Smooth muscle cell of the umbilical artery (primary cell): ENCODE measurements at places on chromosomes 6 and 20. TPM values are rescaled to one million over a fixed set of nuclear protein-coding genes. Genes with fewer than 3 reads are reported as not detected.

Gene UBE2C
- 2.1 and 11.3 TPM in 2 replicates for total RNA-seq

Gene ETV7
- 0.28 TPM in 1 of 2 replicates, not detected in the other for total RNA-seq

Gene CDS2
- 26.1 and 30.3 TPM in 2 replicates for total RNA-seq

Gene VEGFA
- total RNA-seq: 390 and 594 TPM in 2 replicates

Gene RIPPLY2
- not detected in 2 replicates for total RNA-seq

Gene SLCO4A1
- under 0.01 and 1.5 TPM in 2 replicates for total RNA-seq

Gene SLC17A3
- not detected in 2 replicates for total RNA-seq

Gene MEI4
- not detected in 2 replicates for total RNA-seq

Gene TCF15
- not detected in 2 replicates for total RNA-seq

Gene KCNK15
- 0.09 TPM in 1 of 2 replicates, not detected in the other for total RNA-seq

Gene DCBLD1
- 85.2 and 107 TPM in 2 replicates for total RNA-seq

Gene SUPT3H
- total RNA-seq: 16.6 and 21.6 TPM in 2 replicates

Gene ZC2HC1B
- total RNA-seq: not detected in 2 replicates

Gene HDDC2
- 51.7 and 51.9 TPM in 2 replicates for total RNA-seq

Gene HINT3
- 19.5 and 36.5 TPM in 2 replicates for total RNA-seq

Gene MAN1A1
- 77.1 and 170 TPM in 2 replicates for total RNA-seq

Gene PTPRA
- 20.2 and 32.8 TPM in 2 replicates for total RNA-seq

Gene SNRPB2
- total RNA-seq: 51.7 and 55.3 TPM in 2 replicates

Gene MAS1
- under 0.01 TPM in 1 of 2 replicates, not detected in the other for total RNA-seq

Gene CEP43
- 25.5 and 35.0 TPM in 2 replicates for total RNA-seq

Gene ERVFRD-1
- total RNA-seq: not detected in 2 replicates

Gene SEL1L2
- 0.89 TPM in 1 of 2 replicates, not detected in the other for total RNA-seq

Gene ENPP1
- total RNA-seq: 15.7 and 42.2 TPM in 2 replicates

Gene CLVS2
- under 0.01 TPM in 1 of 2 replicates, not detected in the other for total RNA-seq

Gene RAD21L1
- total RNA-seq: 0.14 and 0.59 TPM in 2 replicates

Gene ANKRD66
- not detected in 2 replicates for total RNA-seq

Gene FAM209B
- not detected in 2 replicates for total RNA-seq

Gene ENPP5
- total RNA-seq: under 0.01 TPM in 1 of 2 replicates, not detected in the other

Gene COL11A2
- 0.30 and 0.37 TPM in 2 replicates for total RNA-seq

Gene C20orf141
- not detected in 2 replicates for total RNA-seq

Gene SMLR1
- total RNA-seq: not detected in 2 replicates

Gene CGA
- total RNA-seq: not detected in 2 replicates

Gene BNIP5
- not detected in 2 replicates for total RNA-seq

Gene EEF1A2
- 3.9 and 8.8 TPM in 2 replicates for total RNA-seq
